ENCODE measurements at places on chromosomes 3 and 15.

DNA sequence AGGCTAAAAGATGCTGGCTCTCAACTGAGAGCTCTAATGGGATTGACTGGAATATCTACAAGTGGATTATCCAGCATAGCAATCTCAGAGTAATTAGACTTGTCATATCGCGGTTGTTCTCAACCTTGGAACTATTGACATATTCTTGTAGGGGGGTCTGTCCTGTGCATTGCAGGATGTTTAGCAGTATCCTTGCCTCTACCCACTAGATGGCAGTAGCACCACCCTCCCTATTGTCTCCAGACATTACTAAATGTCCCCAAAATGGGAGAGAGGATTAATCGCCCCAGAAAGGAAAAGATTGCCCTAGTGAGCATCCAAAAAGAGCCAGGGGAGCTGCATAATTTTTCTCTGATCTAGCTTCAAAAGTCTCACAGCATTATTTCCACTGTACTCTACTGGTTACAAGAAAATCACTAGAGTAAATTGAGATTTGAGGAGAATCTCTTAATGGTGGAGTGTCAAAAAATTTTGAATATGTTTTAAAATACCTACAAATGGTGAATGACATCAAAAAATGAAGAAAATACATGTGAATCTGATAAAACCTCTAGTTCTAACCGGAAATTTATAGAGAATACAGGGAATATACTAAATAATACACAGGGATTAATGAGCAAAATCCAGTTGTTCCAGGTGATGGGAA is 388.2 kb upstream of the AGTR1 start:
- DNase-seq = no peak

- no peak for DNase-seq
Observed at GRCh38 chr3:112474796-112475195, 24.5 kb downstream of the BTLA start.

DNA sequence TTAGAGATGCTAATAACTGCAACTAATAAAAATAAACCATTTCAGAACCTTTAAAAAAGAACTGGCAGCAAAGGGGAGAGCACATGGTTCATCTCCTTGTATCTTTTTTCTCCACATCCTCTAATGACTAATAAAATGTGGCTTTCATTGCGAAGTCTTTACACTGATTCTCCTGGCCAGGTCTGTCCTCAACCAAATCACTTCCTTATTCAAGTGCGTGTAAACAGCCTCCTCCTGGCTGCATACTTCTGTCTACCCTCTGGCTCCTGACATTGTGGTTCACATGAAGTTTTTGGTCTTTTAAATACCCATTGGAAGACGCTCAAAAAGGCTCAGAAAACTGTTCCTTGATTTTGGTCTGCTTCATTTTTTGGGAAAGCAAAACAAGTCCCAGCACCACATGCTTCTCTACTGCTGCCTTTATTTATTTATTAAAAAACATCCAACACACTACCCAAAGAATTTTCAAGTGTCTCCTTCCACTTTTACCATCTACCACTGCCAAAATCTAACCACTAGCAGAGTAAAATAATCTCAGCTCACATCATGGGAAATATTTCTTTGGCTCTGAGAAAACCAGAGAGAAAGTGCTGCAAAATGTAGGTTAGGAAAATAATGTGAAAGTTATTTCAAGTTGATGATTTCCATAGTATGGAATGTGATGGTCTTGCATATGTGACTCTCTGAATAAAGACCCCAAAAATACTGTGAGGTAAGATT is 85.1 kb downstream of the EFL1 start:
- DNase-seq = no peak

DNA sequence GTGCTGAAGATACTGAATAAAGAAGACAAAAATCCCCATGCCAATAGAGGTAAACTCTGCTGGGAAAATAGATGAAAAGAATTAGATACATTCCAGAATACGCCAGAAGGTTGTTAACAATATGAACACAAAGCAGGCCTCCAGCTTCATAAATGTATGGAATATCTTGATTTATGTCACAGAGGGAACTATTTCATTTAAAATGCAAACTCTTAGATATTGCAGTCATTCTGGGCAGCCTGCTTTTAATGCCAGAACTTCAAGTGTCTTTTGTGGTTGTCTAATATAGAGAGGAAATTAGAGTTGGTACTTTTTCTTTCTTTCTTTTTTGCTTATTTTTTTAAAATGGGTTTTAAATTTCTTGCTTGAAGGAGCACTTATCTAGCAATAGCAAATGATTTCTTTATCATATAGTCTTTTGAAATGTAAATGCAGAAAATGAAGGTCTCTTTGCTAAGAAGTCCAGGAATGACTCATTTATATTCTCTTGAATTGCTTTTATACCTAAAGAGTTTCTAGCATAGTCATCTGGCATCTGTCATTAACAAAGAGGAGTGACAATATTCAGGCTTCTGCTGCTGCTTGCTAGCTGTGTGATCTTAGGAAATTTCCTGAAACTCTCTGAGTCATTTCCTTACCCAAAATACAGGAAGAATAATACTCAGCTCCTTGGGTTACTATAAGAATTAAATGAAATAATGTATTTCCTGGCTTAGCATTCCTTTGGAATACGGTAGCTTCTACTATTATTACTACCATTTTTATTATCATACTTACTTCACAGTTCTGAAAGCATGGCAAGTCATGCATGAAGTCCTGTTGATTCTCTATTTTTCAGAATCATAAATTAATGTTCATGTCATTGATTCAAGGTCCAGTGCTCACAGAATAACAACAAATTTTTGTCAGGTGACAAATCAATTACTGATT is 527.6 kb downstream of the DIPK2A start:
- DNase-seq = no peak

- no peak for DNase-seq
Observed at GRCh38 chr15:39327005-39327730, 253.7 kb upstream of the THBS1 start.

DNA sequence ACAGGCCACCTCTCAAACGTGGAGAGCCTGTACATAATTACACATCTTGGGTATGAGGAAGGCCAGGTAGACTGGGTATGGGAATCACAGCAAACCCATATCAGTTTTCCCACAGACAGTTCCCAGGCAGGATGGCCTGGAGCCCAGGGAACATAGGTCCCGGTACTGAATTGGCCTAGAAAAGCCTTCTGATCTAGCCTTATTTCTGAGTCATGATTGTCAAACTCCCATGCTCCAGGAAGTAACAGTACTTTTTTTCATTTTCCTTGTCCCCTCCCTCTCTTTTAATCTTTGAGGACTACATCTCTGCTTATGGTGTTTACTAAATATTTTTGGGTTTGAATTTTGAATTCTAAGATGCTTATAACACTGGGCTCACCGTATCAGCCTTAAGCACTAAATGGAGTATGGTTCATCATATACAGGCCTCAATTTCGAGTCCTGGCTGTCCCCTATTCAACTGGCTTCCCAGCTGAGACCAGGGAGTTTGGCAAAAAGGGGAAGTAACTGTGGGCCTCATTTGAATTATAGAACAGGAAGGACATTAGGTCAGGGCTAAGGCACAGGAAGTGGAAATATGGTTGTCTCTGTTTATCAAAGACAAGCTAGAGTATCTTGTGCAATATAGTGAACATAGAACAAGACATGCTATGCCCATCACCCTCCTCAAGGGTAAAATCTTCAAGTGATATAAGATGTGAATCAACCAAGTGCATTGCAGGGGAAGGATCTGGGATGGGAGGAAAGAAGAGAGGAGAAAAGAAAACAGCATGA is 494.6 kb downstream of the NTRK3 start:
- no peak for DNase-seq

DNA sequence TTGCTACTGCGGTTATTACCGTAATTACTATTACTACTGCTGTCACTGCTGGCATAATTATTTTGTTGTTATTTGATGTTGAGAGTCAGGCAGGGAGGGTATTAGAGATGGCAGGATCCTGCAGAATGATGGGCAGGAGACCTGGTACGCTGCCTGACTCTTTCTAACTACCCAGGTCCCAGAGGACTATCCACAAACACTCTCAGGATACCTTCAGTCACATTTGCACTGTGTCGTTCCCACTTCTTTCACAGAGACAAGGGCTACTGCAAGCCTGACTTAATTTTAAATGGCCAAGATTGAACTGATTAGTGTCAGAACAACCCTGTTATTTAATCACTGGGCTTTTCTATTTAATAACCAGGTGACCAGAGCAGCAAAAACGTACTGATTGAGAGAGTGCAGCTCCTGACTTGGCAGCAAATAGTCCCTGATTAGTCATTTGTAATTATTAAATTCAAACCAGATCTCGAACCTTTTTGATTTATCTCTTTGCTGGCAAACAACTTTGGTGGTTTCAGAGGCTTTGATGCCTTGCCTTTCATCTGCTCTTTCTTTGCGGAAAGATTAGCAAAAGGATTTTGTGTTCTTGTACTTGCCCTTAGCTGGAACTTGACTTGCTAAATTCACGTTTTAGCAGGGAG is 88.8 kb upstream of the ARHGEF3 start:
- DNase-seq = no peak

DNA sequence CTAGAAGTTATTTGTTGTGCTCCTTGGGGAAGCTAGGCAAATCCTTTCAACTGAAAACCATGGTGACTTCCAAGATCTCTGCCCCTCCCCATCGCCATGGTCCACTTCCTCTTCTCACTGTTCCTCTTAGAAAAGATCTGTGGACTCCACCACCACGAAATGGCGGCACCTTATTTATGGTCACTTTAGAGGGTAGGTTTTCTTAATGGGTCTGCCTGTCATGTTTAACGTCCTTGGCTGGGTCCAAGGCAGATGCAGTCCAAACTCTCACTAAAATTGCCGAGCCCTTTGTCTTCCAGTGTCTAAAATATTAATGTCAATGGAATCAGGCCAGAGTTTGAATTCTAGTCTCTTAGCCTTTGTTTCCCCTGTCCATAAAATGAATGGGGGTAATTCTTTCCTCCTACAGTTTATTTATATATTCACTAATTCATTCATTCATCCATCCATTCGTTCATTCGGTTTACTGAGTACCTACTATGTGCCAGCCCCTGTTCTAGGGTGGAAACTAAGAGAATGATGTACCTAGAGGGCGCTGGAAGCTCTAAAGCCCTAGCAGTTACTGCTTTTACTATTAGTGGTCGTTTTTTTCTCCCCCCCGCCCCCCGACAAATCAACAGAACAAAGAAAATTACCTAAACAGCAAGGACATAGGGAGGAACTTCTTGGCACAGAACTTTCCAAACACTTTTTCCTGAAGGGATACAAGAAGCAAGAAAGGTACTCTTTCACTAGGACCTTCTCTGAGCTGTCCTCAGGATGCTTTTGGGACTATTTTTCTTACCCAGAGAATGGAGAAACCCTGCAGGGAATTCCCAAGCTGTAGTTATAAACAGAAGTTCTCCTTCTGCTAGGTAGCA is 657 bp downstream of the PATL2 start:
- DNase-seq = no peak

DNA sequence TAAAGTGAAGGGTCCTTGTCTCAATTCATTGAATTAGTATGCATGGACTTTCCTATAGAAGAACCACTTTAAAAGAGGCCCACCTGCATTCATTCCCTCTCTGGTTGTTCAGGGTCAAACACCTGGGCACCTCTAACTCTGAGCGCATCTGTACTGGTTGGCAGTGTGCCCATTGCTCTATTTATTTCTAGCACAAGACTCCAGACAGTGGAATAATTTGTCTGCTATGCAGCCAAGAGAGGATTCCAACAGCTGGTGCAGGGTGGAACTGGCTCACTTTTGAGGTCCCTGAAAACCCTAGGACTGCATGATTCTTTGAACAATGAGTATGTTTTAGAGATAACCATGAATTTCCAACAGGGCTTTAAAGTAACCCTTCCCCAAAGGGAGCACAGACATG is 57.9 kb downstream of the CCDC33 start:
- no peak for DNase-seq

DNA sequence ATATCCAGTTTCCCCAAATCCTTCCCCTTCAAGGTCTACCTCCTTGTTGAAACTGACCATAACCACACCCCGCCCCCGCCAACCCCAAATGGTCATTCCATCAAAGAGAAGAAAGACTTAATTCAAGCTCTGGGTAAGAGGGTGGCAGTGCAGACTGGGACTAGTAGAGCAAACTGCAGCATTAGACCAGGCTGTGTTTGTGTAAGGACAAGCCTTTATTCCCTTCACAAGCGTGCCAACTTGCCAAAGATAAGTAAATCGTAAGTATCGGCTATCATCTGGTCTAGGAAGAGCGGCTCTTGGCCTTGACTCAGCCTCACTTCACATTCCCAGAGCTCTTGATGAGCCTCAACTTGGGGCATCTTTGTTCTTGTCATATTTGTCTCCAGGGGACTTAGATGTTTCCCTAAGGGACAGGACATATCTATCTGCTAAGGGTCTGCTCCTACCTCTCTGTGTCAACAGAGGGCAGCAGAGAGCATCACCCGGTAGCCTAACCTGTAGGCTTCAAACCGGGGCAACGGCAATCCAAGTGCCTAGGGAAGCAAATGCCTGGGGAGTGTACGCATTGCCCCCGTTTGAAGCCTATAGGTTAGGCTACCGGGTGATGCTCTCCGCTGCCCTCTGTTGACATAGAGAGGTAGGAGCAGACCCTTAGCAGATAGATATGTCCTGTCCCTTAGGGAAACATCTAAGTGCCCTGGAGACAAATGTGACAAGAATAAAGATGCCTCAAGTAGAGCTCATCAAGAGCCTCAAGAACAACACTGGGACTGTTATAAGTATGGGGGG is 8.9 kb upstream of the MAP3K13 start:
- DNase-seq = peak; percentile 23

DNA sequence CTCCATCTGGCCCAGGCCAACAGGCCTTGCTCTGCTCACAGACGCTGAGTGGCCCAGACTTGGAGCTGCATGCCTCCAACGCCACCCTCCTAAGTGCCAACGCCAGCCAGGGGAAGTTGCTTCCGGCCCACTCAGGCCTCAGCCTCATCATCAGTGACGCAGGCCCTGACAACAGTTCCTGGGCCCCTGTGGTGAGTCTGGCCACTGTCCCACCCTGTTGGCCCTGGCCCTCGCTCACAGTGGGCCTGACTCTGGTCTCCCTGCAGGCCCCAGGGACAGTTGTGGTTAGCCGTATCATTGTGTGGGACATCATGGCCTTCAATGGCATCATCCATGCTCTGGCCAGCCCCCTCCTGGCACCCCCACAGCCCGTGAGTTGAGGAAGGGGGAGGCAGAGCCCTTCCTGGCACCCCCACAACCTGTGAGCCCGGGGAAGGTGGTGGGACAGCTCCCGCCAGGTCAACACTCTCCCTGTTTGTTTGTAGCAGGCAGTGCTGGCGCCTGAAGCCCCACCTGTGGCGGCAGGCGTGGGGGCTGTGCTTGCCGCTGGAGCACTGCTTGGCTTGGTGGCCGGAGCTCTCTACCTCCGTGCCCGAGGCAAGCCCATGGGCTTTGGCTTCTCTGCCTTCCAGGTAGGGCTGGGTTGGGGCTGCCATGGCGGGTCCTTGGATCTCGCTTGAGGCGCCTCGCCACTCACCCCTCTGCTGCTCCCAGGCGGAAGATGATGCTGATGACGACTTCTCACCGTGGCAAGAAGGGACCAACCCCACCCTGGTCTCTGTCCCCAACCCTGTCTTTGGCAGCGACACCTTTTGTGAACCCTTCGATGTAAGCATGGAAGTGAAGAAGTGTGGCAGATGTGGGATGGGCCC is 10.0 kb downstream of the NT5DC2 start:
- DNase-seq = no peak

- DNase-seq = no peak
Observed at GRCh38 chr3:67415511-67415910, 238.9 kb downstream of the SUCLG2 start.
